ENCODE measurements at places on chromosomes 12 and 14.

GRCh38 chr12:120873226-120873625, 30.9 kb downstream of the SPPL3 start:
- DNase-seq = no peak

GRCh38 chr12:54859502-54859901, 5.2 kb downstream of the MUCL1 start:
- DNase-seq = no peak

DNA sequence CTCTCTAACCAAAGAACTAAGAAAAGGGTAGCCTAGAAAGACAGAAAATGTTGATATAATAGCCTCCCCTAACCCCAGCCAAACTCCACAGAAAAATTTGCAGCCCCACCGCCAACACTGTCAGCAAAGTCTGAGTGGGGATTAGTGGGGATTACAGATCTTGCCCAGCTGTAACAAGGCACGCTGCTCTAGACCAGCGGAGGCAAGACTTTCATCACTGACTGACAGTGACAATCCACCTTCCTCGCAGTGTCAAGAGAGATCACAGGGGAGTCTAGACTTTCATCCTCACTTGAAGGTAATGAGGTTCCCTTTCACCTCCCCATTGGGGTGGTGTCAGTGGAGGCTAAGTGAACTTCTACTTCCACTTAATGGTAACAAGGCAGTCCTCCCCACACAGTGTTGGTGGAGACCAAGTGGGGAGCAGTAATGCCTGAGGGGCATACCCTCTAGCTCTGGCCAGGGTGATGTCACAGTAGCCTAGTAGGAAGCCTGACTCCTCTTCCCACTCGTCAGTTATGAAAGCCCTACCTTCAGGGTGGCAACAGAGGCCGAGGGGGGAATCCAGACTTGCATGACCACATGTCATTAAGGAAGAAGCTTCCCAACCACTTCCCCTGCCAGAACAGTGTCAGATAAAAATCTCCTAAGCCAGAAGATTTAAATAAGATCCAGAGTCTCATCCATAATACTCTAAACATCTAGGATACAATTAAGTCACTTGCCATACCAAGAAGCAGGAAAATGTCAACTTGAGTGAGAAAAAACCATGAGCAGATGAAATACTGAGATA, 91.7 kb upstream of the RASSF8 start:
- no peak for DNase-seq

GRCh38 chr14:66240105-66240504, 246.1 kb upstream of the CCDC196 start:
- DNase-seq = no peak

DNA sequence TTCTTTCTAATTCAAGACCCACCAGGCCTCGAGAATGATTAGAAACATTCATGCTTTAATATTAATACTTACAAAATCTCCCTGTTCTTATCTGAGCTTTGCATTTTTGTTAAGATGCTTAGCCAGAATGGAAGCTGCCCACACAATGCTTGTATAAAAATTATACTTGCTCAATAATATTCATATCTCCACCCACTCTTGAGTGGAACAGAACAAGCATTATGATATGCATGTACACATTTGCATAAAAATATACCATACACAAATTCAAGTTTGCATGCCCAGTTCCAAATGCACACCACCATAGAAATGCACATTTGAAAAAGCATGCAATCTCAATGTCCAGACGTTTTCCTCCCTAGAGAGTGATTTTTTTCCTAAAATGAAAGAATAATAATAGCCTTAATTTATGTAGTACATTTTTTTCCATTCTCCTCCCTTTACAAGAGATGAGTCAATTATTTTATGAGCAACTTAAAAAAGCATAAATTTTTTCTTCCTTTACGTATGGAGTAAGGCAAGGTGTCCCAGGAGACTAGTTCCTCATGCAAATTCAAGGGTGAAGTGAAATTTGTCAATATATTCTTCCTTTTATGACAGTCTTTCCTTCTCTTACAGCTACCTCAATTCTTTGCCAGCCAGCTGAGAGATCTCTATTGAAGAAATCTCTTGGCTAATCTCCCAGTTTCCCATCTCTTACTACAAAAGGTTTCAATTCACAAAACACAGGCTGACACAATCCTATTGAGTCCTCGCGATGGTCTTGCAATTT, 313.1 kb upstream of the GARIN6 start:
- DNase-seq = no peak

All from bone marrow (tissue), 2 donors.